Stimulated activated CD4-positive, alpha-beta T cell treated with anti-CD3 and anti-CD28 coated beads, Interleukin-15, amount 100 ng/mL, for 1 hour (primary cell): ENCODE measurements at places on chromosomes 12 and 14.

GRCh38 chr12:13661005-13661887 is 320.2 kb downstream of the GRIN2B start:
- no peak for DNase-seq

DNA sequence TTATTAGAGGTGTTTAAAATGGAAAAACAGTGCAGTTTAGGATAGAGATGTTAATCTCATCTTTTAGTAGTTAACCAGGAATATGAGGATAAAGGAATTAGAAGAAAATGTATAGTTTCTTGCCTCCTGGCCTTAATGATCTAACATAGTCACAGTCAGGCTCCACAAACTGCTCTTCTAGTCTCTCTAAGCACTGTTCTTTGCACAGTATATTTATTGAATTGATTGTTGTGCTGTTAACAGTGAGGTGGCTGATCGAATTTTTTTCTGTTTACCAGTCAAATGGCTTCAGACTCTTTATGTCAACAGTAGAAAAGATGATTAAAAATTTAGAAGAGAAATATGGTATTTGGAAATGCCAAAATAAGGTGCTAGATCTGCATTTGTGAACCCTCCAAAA is 37.8 kb downstream of the ATF7IP start:
- DNase-seq, result no peak

DNA sequence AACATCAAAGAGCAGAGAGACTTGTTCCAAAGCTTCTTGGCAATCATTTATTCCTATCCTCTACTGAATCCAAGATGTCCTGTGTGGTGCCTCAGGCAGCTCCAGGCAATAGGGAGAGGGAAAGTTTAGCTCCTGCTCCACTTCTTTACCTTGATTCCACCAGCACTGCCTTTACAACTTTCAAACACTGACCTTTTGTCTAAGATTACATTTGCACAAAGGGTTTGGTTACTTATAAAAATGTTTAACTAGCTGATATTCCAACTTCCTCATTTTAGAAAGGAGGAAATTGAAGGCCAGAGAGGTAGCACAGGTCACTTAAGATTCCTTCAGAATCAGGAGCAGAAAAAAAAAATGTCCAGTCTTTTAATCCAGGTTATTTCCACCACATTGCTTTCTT is 192.7 kb downstream of the BTG1 start:
- DNase-seq, result no peak

GRCh38 chr14:38000340-38000739 is 207.4 kb upstream of the SSTR1 start:
- no peak for DNase-seq

- no peak for DNase-seq
Observed at GRCh38 chr12:128137140-128137539, 129.8 kb upstream of the TMEM132C start.

GRCh38 chr12:18643681-18644080 is 94.1 kb downstream of the PLCZ1 start:
- DNase-seq, result no peak

DNA sequence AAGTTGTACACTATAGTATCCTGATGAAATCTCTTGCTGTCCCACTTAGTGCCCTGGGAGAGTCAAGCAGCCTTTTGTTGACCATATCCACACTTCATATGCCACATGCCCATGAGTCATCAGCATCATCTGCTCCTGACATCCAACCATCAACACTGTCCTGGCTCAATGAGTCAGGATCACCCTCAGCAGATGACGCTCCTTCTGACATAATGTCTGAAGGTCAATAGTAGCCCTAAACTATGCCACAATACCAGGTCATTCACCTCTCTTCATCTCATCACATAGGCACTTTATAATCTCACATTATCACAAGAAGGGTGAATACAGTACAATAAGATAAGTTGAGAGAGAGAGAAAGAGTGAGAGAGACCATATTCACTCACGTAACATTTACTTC is 369.0 kb upstream of the FAR2 start:
- no peak for DNase-seq

GRCh38 chr14:101878822-101879528 is 85.4 kb upstream of the DYNC1H1 start:
- no peak for DNase-seq

- no peak for DNase-seq
Observed at GRCh38 chr14:67892466-67893100, 73.0 kb downstream of the RAD51B start.

DNA sequence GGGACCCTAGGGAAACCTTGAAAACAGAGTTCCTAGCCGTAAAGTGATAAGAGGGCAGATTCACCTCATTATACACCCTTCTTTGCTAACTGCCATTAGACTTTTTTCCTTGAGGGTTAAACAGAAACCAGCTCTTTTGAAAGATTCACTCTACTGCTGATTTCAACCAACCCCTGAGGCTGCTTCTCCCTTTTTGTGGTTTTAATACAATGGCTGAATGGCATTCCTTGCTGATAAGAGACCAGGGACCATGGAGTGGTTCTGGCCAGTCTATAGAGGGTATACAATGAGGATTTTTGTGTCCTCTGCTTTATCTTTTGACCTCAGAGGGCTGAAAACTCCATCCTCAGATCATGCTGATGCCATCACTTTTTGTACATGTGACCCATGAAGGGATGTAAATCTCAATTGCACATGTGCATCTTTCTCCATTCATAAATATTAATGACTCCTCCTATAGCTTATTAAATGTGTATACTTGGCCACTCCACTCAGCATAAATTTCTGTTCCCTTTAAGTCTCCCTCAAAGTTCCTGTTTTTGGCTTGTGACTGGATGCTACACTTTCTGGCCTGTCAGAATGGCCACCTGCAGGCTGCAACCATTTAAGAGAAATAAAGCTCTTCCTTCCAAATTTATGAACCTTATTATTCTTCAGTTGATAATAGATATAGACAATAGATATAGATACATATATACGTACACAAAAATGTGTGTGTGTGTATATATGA is 233.8 kb upstream of the SEL1L start:
- DNase-seq, result no peak

DNA sequence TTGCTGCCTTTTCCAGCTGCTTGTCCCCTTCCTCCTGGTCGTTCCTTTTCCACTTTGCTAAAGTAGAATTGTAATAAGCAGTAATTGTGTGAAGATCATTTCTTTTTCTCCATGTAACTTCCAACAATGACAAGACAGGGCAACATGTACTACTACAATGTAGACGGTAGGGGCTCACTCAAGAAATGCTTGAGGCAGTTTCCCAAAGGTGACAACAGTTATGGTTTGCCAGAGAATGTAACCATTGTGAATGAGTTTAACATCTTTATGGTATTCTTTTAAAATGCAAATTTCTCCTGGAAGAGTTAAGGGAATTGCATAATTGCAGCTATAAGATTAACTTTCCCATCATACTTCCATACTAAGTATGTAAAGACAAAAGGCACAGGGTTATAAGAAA is 23.8 kb upstream of the PHLDA1 start:
- no peak for DNase-seq

DNA sequence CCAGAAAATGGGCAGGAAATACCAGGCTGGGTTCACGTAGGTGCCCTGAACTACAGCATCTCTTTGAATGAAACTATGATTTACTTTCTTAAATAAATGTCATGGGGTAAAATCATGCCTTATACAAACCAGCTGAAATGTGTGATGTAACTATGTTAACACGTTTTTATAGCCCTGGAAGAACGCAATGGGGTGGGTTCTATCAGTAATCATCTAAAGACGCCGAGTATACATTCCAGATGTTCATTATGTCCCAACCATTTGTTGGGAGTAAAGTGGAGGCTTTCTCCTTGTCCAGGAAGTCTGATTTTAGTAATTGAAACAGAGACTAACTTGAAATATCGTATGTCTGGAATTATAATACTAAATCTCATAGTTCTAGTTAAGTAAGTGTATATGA is 16.2 kb upstream of the IGF1 start:
- no peak for DNase-seq

GRCh38 chr12:75479963-75480461 is 543 bp upstream of the GLIPR1 start:
- no peak for DNase-seq

- no peak for DNase-seq
Observed at GRCh38 chr12:94265966-94266745, 117.8 kb downstream of the PLXNC1 start.

GRCh38 chr12:19015285-19015684 is 114.2 kb upstream of the PLEKHA5 start:
- DNase-seq, result no peak

DNA sequence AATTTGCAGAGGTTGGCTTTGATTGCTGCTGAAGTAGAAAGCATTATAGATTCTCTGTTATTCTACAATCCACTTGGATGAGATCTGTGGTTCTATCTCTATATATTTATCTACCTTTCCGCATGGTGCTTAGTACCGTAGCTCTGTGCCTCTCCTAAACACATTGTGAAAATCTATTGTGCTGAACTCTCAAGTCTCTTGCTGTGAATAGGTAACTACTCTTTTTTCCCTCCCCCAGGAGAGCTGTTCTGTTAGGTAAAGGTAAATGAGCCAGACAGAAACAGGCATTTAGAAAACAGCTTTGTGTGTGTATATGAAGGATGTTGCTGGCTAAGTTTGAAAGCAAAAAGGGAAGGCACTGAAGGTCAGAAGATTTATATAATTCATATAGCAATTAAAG is 112.6 kb downstream of the BRMS1L start:
- no peak for DNase-seq

DNA sequence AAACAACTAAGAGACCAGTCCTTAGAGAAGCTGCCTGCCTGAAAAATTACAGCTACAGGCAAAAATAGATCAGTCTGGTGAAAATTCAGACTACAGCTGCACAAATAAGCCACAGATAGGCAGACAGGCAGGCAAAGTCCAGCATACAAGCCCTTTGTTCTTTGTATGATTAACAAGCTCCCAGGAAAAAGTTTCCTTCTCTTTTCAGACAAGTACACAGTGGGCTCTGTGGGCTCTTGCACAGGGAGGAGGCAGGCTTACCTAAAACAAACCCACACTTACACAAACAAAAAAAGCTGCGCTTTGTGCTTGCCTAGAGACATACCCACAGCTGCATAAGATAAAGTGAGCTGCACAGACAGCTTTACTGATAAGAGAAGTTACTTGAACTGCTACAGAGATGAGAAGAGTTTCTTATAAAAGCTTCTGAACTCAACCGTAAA is 7.7 kb downstream of the OR6C68 start:
- no peak for DNase-seq

GRCh38 chr12:43113135-43113534 is 438.9 kb downstream of the ADAMTS20 start:
- no peak for DNase-seq

DNA sequence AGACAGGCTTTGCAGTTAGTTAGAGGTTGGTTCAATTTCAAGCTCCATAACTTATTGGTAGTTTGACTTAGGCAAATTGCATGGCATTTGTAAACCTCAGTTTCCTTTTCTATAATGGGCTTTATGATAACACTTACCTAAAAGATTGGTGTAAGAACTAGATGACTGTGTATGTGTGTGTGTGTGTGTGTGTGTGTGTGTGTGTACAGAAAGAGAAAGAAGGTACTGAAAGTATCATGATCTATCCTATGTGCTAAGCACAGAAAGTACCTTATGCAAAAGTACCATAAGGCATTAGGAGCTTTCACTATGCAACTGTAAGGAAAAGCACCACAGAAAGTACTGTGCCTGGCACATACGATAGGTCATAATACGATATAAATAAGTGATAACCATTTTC is 304.3 kb upstream of the KITLG start:
- DNase-seq, result no peak

GRCh38 chr14:50830932-50831725 is at the start of gene NIN:
Gene NIN, minus strand, starts transcription at chr14:50831162. Its CDS starts 9,106 bp downstream, at chr14:50822056.
- DNase-seq, result peak; percentile 47

GRCh38 chr14:23020143-23021128 is 10.5 kb upstream of the C14orf93 start:
- no peak for DNase-seq

DNA sequence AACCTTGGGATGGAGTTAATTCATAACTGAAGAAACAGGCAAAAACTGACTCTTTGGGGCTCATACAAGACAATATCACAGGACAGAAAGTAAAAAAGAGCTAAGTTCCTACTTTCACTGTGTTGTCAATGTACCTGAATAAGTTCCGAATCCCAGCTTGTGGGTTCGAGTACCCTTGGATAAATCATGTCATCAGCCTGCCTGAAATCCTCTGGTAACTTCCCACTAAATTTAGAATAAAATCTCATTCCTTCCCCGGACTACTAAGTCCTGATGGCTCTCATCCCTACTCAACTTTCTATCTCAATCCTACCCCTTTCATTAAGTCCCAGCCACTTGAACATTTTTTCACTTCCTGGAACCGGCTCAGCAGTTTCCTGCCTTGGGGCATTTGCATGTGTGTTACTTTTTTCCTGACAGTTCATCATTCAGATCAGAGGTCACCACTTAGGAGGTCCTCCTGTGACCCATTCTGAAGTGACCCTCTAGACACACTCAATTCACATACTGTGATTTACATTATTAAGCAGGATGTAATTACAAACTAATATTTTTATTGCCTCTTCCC is 12.7 kb downstream of the ERP29 start:
- DNase-seq, result no peak

DNA sequence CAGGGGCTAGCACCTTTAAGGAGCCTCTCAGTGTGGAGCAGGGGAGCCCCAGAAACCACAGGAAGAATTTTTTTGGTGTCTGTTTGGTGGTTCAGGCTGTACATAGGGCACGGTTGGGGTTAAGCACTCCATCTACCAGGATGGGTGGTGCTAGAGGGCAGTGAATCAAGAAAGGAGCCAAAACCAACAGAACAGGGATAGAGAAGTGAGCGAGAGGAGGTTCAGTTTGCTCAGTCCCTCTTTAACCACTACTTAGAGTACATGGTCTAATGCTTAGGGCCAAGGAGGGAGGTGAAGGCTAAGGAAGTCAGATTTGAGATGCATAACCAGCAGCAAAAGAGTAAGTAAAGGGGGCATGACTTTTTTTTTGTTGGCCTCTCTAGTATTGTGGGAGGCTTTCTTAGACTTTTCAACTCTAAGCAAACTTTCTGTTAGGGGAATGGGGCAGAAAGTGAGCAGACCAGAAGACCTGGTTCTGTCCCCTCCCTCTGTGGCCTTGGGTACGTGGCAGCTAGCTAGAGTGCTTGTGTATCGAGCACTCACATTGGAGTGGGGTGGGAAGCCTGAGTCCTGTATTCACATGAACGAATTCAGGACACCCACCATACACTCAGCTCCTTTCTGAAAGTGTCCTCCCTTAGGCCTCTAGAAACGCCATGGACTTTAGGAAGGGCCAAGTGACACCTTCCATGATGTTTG is 6.6 kb upstream of the NPFF start:
- DNase-seq, result no peak

DNA sequence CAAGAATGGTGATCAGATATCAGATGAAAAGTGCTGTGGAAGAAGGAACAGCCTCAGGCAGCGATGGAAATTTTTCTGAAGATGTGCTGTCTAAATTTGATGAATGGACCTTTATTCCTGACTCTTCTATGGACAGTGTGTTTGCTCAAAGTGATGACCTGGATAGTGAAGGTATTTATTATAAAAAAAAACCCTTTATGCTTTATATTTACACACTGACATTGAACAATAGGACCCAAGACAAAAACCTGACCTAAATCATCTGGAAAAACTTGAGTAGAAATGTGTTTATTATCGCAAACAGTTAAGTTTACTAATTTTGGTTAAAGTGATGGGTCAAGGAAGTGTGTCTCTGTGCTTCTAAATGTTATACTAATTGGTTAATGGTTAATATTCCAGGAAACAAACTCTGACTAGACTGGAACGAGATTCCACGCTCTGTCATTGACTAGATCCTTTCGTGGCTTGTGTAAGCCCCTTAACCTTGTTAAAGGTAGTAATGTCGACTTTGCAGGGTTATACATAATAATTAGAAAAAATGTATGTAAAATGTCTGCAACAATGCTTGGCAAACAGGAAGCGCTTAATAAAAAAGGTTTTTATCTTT is 62.7 kb downstream of the LRRK2 start:
- DNase-seq, result no peak
